ENCODE measurements at places on chromosomes 6 and 20.

DNA sequence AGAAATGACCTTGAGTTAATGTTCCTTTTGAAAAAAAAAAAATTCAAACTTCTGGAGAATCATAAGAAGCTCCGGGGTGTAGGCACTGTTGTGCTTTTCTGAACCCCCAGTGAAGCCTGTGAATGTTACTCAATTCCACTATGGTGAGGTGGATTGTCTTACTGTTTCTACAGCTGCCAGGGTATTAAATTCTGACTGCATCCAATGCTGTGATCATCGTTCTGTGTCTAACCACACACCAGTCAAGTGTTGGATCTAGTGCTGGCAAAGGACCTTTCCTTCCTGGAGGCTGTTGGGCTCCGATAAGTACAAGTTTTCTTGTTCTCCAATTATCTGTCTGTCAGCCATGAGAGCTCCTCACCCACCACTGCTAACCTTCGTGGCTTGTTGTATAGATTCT lies 162.0 kb upstream of the EPHA7 start:
- DNase-seq = no peak

DNA sequence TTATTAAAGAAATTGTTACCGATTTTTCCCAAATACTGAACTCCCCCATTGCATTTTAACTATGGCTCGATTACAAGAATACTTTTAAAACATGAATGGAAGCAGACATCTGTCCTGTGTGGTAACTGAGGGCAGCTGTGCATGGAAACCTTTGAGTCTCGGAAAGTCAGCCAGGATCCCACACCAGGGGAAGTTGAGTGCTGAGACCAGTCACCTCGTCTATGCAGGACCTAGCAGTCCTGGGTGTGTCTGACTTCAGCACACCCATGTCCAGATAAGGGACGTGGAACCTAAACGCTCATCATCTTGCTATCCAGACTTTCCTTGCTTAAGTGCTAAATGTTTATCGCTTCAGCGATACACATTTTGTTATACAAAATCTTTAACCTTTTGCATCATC lies 6.1 kb downstream of the RIN2 start:
- DNase-seq = no peak

DNA sequence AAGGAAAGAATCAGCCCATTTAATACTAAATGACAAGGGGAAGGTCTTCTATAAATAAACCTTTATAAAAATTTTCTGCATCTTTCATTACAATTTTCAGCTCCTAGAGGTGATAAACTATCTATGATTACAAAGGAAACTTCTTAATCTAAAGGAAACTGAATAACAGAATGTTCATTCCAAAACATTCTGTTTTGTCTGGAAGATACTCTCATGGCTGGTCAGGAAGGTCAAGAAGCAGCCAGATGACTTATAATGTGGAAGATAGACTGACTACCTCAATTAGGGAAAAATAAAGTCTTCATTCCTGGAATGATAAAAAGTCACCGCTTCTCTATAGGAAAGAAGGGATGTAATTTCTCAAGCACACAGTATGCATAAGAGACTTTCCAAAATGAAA lies 131.3 kb downstream of the GMDS start:
- no peak for DNase-seq

DNA sequence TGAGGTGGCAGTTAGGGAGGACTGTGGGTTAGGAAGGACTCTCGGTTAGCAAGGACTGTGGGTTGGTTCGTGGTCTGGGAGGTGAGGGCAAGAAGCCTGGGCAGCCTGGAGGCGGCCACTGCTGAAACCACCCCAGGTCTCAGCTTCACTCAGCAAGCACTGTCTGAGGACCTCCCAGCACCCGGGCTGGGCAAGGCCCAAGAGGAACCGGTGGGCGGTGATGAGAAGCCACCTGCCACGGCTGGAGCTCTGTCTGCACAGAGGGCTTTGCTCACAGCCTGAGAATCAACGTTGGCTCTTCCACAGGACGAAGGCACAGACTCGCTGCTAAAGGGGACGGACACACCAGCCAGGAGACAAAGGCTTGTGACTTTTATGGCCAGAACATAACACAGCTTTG lies 69.3 kb downstream of the DACT2 start:
- DNase-seq = no peak

GRCh38 chr20:3828798-3829197 lies 8.5 kb downstream of the AP5S1 start:
- DNase-seq = no peak

DNA sequence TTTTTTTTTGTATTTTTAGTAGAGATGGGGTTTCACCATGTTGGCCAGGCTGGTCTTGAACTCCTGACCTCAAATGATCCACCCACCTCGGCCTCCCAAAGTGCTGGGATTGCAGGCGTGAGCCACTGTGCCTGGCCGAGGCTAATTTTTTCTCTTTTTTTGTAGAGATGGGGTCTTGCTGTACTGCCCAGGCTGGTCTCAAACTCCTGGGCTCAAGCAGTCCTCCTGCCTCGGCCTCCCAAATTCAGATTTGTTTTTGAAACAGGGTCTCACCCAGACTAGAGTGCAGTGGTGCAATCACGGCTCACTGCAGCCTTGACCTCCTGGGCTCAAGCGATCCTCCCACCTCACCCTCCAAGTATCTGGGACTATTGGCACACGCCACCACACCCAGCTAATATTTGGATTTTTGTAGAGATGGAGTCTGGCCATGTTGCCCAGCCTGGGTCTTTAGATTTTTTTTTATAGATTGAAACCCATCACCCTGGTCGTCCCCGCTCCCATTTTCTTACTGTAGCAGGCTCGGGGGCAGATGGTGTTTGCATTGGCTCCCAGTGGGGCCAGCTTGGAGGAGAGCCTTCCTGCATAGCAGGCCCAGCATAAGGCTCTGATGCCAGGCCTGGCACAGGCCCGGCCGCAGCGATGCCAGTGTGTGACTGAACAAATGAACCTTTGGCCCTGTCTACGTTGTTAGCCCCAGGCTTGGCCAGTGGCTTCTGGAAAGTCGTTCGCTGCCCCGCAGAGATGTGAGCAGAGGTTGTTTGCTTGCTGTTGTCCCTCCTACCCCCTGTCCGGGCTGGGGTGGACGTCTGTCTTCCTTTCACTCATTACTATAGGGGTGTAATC lies 4.3 kb upstream of the MTG2 start:
- no peak for DNase-seq

- DNase-seq = no peak
These were observed 207.7 kb upstream of the BMP2 start for GRCh38 chr20:6559791-6560190.

DNA sequence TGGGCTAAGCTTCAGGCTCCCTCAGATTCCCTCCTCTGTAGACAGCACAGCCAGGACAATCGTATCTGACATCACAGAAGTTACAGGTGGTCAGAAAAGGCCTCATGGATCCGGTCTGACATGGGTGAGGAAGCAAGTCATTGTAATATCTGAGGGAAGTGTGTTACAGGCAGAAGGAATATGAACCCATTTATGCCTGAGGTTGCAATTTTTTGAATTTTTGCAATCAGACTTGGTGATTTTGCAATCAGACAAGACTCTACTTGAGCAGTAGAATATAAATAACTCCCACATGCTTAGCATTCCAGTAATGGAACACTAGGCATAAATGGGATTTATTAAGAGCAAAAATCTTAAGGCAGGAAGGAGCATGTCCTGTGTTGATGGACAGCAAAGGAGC lies 52.1 kb downstream of the CBLN4 start:
- DNase-seq = no peak

DNA sequence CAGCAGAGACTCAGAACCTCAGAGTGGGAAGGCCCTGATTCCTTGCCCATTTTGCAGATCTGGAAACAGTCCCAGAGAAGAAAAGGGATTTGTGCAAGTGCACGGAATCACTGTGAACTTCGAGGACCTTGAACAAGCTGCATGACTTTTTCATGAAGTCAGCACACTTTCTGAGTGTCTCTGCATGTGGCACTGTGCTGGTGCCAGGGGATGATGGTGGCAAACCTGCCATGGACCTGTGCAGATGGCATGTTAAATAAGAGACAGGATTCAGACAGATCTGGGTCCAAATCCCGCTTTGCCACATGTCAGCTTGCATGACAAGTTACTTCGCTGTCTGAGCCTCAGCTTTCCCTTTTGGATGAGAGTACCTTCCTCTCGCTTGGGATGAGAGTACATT lies 26.8 kb downstream of the ZNF831 start:
- no peak for DNase-seq

DNA sequence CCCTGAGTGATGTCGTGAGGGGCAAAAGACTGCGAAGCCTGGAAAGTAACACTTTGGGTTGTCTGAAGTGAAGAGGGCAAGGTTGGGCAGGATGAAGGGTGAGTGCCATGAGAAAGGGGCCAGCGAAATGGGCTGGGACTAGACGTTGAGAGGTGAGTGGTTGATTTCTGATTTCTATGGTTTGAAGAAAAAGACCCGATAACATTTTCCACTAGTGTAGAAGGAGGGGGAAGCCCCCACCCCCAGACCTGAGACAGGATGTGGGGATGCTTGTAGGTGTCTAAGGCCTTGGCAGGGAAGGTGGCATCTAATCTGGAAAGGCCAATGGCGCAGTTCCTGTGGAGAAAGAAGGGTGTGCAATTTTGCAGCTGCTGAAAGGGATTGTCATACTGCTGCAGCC lies 25.3 kb upstream of the KIF3B start:
- DNase-seq = no peak

DNA sequence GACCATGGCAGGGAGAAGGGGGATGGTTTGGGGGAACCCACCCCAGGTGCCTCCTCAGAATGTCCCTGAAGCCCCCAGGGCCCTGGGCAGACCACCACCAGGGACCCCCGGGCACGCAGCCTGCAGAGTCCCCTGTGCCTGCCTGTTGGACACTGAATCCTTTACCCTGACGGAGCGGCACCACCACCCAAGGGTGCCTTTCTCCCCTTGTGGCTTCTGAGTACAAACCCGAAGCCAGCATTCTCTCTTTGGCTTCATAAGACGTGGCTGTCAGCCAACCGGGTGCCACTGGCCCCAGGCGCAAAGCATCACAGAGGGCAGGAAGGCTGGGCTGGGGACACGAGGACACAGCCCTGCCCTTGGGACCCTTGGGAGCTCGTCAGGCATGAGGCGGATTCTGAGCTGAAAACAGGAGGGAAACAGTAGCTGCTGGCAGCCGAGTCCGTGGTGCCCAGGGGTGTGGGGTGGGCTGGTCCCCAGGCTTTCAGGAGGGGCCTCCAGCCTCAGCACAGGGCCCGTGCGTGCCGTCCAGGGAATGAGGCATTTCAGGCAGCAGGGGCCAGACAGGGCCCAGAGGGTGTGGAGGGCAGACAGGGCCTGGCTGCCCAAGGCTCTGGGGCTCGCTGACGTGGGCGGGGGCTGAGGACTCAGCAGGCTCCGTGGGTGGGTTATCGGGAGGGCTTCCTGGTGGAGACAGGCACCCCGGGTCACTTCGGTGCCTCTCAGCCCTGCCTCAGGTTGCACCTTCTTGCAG lies 3.5 kb downstream of the COL9A3 start:
- no peak for DNase-seq

DNA sequence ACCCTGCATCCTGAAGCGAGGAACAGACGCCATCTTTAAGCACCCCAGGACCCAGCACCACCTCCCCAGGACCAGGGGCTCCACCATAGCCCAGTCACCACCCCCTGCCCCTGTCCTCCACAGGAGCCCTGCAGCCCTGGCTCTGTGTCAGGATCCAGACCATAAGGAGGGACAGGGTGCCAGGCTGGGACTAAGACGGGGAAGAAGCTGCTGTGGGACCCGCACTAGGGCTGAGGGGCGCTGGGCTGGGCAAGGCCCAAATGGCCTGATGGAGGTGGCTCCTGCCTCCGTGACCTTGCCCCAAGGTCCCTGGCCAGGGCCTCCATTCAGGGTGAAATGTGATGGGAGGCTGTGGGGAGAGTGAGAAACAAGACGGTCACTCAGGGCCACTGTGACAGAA lies 385.6 kb downstream of the TAF4 start:
- DNase-seq = no peak

DNA sequence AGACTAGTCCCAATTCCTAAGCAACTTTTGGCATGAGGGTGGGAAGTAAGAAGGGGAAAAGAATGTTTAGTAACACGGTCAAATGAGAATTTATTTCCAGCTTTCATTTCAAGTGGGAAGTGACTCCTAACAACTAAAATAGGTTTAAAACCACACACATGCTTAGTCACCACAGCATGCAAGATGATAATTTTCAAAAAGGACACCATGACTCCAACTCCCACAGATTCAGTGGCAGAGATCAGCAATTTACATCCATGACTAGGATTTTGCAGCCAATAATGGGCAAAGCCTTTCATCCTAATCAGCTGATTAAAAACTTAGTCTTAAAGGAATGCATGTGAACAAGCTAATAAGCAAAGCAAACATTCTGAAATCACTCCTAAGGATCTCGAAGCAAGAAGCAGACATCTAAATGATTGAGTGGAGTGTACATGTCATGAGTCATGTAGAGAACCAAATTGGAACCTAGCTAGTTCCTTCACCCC lies 48.1 kb upstream of the GCLC start:
- peak; percentile 84 for DNase-seq

DNA sequence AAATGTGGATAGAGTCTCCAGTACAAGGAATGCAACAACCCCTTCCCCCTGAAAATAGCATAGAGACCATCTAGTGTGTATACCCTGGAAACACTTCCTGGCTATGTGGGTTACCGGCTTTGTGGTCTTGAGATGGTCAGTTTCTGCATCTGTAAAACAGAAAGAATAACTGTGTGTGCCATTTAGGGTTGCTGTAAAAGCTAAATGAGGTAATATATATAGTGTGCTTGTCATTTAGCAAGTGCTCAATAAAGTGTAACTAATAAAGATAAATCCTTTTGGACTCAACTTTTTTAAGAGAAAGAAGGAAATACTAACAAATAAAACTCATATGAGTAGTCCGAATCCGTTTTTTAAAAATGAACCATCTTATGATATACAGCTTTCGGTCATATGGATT lies 109.1 kb downstream of the SOBP start:
- DNase-seq = no peak

DNA sequence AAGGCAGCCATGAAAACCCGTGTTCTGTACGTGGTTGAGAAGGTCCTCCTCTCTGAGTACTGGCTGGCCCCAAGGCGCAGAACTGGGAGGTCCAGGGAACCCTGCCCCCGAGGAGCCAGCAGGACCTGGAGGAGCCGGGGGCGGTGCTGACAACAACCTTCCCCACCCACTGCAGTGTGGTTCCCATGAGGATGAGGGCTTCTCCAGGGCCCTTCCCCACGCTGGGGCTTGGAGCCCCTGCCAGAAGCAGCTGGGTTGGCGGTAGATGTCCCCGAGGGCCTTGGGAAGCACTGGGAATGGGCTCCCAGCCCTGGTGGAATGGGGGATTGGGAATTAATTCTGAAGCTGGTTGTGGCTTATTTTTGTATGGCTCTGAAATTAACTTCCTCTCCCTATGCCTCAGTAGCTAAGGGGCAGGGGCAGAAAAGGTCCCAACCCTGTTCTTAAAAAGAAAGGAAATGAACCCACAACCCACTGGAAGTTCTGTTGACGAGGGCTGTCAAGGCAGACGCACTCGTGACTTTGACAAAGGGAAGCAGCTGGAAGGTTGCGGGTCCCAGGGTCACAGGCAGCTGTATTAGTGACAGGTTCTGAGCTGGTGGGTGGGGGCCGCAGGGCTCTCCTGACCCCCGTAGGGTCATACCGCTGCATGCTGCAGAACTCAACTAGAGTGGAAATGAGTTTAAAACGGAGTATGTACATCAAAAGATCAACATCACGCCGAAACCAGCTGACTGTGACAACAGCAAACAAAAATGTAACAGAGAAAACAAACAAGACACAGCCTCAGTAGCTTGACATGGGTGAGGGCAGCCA lies 13.9 kb upstream of the HELZ2 start:
- no peak for DNase-seq

Measured in astrocyte of the spinal cord (primary cell).